ENCODE measurements at places on chromosomes 6 and 20. TPM values are rescaled to one million over a fixed set of nuclear protein-coding genes. Genes with fewer than 3 reads are reported as not detected.

HTR1B gene
- total RNA-seq, result 5.3 TPM

HAO1 gene
- under 0.01 TPM for total RNA-seq

DNA sequence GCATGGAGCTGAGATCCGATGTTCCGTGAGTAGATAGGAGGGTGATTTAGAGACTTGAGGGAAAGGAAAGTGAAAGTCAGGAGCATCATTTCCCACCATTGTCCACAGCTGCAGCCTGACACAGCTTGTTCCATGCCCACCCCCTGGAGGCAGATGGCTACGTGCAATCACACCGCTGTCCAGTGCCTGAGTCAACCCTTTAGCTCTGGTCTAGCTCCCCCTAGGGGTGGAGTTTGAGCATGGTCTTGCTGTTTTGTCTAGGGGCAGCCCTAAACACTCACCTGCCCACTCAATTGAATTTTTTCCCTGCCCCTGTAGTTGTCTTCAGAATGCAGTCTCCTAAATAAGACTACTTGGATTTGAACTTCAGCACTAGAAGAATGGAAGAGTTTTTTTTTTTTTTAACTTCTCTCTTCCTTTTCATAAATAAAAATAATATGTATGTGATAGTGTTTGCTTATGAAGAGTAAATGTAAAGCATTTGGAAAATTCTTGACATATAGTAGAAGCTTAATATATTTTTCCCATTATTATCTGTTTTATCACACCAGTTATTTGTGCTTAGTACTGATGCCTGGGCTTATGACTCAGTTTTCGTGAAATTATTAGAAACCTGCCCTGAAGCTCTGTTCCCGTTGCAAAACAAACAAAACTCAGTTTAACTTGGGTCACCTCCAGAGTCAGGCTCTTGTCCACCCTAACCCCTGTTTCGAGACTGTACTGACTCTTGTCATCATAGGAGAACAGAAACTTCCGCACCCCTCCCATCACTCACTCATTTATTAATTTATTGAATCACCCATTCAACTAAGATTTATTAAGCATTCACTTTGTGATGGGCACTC, 814.8 kb downstream of the MAFB start:
- DNase-seq, result peak; percentile 15

- no peak for DNase-seq
These were observed 39.2 kb downstream of the SAMD3 start for GRCh38 chr6:130183271-130184222.

DNA sequence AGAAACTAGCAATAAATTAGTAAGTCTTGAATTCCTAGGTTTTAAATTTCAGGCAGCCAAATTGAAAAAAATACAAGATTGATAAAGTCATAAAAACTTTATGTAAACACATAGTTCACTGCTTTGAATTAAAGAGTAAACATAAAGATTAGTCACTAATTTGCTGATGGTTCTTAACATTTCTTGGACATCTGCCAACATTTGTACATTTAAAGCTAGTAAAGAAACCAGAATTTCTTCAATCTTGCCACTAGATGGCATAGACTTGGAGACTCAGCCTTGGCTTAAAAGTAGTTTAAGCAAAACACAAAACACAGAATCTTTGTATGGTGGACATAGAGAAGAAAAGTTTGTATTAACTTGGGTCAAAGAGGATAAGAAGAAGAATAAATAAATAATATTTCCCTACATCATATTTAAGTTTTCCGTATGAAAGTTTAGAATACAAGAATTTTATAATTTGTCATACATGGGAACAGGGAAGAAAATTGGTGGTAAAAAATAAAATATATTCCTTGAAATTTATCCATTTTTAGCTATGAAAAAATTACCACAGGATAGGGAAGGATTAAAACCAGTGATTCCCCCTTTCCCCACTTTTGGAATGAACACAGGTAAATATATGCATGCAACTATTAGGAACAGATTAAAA, 41.7 kb upstream of the FAM135A start:
- peak; percentile 16 for DNase-seq
